ENCODE measurements at places on chromosomes 5 and 9. TPM values are rescaled to one million over a fixed set of nuclear protein-coding genes. Genes with fewer than 3 reads are reported as not detected.
A peak's percentile ranks its signal among the peaks of the same experiment; 100 is the strongest.

The PCDHA10 gene
- polyA plus RNA-seq, result not detected

The NPDC1 gene
- 6.2 TPM for polyA plus RNA-seq

The NDST1 gene
- polyA plus RNA-seq, result not detected

The LECT2 gene
- not detected for polyA plus RNA-seq

The ASPN gene
- polyA plus RNA-seq, result not detected

GRCh38 chr5:159094745-159095144 lies 5.0 kb downstream of the EBF1 start:
- peak; percentile 69 for DNase-seq

GRCh38 chr5:10642367-10642766 lies 78.5 kb downstream of the ANKRD33B start:
- DNase-seq, result no peak

GRCh38 chr5:80825786-80826460 lies 134.2 kb upstream of the RASGRF2 start:
- no peak for DNase-seq

DNA sequence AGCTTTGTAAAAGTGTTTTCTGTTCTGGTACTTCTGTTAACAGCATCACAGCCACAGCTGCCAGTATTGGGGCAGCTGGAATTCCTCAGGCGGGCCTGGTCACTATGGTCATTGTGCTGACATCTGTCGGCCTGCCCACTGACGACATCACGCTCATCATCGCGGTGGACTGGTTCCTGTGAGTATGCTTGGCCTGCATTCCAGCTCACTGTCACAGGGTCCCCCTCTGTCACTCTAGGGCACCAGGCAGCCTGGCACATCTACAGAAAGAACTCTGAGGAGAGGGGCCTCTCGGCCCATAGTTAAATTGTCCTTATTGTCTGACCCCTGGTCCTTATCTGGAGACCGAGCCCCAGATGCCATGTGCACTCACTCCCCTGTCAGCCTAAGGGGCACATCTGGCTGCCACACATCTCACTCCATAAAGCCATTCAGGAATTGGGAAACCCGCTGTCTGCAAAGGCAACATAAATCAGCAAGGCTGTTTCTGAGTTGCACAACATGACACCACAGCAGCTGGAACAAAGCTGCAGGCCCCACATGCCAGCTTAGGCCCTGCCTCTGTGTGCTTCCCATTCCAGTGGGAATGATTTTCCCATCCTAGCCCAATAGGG lies 77.5 kb downstream of the SLC1A3 start:
- no peak for DNase-seq

DNA sequence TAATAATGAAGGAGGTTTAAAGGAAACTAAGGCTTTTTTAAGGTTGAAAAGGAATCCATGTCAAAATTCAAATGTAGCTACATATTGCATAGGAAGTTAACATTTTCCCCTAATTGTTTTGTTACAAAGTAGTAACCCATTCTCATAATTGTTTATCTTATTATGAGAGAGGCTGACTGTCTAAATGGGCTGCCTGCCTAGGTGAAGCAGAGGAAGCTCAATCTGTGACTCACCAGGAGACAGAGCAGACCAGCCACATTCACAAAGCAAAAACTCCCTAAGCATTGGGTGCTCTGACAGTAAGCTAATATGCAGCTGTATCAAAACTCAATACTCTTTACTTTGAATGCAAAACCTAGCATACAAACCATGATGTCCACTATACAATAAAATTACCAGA lies 208.5 kb downstream of the ROR2 start:
- no peak for DNase-seq

All from CD4-positive, CD25-positive, alpha-beta regulatory T cell (primary cell).